ENCODE measurements at places on chromosomes 5 and 9.

DNA sequence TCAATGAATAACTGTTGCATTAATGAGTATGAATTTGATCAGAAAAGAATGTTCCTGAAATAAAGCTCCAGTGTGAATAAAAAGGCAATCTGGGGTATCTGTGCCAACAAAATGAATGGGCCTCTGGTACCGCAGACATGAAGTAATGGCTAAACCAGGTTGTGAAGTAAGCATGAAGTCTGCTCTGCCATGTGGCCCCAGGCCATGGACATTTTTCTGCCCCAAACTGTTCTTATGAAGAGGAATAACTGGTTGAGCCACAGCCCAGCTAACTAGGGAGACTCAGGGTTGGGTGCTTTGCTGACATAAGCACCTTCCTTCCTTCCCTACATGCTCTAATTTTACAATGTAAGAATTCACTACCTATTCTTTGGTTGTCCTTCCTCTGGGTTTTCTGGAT lies 147.4 kb upstream of the LRRTM2 start:
- DNase-seq, result no peak

DNA sequence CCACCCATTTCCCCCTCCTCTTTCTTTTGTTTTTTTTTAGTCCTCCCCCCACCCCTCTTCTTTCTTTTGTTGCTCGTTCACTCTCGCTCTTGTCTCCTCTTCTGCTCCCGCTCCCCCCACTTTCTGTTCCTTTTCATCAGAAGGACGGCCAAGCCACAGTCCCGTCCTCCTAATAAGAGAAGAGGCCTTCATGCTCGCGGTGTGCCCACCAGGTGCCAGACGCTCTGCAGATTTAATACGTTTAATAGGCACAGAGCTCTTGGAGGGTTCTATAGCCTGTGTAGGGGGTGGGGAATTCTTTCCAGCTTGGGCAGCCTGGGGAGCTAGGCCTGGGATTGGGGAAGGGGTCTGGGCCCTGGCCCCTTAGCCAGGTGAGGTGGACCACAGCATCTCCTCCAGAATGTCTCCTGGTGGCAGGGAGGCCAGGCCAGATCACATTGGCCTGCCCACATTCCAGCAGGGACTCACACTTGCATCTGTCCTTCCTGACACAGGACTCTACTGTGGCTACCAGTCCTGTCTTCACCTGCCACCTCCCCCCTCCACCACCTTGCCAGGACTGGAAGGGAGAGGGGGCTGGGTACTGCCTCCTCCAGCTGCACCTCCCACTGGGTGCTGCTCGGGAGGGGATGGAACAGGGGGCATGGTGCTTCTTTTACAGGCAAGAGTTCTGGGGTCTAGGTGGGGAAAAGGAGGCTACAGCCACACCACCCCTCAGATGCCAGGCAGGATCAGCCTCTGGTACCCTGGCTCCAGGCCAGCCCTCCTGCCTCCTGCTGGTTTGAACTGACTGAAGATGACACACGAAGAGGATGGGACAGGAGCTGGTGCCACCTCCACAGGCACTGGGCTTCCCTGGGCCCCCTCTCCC lies 6.1 kb upstream of the BARX1 start:
- DNase-seq, result no peak

DNA sequence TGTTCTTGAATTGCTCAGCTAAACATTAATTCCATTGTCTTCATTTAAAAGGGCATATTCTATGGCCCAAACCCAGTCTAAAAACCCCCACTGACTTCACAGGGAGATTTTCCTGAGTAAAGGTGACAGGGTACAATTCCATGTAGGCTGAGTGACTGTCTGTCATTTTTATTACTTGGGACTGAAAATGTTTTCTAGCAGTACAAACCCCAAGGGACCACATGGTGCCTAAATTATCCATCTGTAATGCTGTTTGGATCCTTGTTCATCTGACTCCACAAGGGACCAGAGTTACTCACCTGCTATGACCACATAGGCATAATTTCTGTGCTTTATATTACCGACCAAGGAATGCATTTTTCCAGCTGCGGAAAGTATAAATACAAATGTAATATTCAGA lies 349.1 kb downstream of the ZNF608 start:
- DNase-seq, result no peak

DNA sequence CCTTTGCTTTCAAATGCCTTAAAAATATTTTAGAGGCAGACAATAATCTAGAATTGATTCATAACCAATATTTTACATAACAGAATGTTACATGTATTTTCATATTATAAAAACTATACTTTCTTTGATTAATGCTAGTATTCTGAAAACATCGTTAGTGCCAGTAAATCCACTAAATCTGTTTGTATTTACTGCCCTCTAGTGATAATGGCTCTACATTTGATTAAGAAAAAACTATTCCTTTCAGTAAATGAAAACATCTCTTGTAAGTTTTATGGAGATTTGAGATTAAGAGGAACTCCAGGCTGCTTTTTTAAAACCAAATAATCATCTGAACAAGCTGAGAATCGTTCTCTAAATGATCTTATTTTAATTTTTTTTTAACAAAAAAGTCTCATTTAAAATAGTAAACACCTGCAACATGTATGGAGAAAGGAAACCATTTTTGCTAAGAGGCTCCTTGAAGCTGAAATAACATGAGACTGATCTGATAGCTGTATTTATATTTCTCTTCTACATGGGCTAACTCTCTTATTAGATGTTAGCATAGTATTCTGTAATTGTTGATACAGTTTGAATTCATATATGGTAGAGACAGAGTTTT lies 424.7 kb downstream of the RAB3C start:
- DNase-seq, result no peak

DNA sequence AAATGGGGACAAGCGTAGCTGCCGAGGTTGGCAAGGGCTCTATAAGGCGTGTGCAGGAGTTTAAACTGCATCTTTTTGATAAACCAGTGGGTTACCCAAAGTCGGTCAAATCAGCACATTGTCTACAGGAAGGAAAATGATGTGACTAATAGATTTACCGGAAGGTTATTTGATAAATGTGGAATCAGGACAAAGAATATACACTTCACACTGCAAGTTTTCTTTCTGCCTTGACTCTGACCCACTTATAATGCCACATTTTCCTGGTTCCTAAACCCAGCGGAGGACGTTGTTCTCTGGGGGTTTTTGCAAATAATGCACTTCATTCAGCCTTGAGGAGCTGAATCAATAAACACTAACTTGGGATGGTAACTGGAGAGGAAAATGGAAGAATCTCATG lies 76.8 kb downstream of the TTLL11 start:
- DNase-seq, result no peak

GRCh38 chr9:87193925-87194868 lies 246.9 kb upstream of the GAS1 start:
- no peak for DNase-seq

GRCh38 chr5:134550271-134551214 lies 25.1 kb downstream of the JADE2 start:
- no peak for DNase-seq

DNA sequence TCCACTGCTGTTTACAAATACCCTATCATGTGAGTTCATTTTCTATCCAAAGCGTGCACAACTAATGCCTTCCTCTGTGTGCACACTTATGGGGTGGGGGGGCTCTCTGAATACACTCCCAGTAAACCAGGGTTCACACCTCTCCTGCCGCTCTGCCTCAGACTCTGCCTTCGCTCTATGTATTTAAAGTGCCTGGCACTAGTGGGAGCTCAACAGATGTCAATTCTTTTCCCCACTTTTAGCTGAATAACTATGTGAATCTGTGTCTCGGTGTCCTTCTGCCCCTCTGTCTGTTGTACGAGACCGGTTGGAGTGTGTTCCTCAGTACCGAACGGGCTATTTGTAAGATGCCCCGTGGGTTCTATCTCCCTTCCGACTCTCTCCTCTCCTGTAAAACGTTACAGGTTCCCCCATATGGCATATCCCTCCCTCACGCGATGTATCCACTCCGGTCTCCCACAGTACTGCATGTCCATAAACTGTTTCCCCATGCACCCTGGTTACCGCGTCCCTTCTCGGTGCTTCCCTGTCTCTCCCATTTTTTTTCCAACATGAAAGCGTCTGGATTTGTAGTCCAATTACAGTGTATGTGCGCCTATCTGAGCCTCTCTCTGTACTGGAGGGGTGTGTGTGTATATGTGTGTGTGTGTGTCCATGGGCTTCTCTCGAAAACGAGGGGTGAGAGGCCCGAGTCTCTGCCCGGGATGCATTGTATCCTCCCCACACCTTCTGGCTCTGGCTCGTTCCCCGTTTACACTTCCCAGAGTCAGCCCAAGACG lies 1.6 kb downstream of the ELL2 start:
- no peak for DNase-seq

DNA sequence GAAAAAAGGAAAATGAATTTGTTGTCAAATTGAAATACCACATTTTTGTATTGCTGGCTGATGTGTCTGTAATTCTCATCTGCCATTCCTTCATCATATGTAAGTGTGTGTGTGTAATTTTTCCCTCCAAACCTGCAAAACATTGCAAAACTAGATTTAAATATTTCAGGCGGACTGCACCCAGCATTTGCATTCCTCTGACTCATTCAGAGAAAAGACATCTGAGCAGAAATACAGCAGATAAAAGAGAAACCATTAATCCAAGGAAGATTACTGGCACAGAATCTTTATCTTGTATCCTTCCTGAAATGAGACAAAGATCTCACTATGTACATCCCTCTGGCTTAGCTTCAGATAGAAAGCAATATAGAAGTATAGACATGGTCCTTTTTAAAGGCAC lies 275.3 kb downstream of the TMEM38B start:
- DNase-seq, result no peak

DNA sequence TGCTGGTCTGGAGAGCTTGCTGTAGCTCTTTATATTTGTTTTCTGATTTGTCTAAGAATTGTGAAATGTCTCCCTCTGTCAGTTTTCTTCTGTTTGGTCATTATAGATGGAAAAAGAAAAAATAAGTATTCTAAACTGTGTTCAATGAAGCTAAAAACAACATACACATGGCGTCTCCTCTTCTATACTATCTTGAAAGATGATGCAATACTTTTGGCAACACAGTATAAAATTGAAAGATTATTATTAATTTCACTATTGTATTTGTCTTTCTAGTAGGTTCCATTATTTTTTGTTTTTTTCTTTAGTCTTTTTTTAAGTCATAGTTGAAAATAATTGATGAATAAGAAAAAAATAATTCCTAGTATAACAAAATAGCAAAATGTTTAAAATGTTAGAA lies 22.5 kb downstream of the CCDC192 start:
- no peak for DNase-seq

DNA sequence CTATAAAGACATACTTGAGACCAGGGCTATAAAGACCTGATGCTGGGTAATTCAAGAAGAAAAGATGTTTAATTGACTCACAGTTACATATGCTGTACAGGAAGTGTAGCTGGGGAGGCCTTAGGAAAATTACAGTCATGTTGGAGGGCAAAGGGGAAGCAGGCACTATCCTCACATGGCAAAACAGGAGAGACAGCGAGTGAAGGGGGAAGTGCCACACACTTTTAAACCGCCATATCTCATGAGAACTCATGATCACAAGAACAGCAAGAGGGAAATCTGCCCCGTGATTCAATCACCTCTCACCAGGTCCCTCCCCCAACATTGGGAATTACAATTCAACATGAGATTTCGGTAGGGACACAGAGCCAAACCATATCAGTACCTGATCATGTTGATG lies 89.9 kb upstream of the ADAMTSL1 start:
- DNase-seq, result no peak

DNA sequence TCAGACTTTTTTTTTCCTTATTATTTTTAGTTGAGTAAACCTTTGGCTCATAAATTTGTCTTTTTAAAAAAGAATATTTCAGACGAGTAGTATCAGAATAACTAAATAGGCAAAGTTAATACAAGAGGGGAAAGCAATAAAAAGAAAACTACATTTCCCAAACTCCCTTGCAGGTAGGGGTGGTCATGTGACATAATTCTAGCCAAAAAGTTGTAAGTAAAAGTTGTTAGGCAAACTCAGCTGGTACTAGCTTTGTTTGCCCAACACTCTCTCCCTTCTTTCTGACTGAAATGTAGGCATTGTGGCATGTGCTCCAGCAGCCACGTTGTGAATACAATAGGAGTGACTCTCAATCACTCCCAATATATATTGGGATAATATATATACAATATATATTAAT lies 20.9 kb downstream of the GIN1 start:
- DNase-seq, result no peak

GRCh38 chr9:121738968-121739367 lies 87.5 kb downstream of the DAB2IP start:
- DNase-seq, result no peak

DNA sequence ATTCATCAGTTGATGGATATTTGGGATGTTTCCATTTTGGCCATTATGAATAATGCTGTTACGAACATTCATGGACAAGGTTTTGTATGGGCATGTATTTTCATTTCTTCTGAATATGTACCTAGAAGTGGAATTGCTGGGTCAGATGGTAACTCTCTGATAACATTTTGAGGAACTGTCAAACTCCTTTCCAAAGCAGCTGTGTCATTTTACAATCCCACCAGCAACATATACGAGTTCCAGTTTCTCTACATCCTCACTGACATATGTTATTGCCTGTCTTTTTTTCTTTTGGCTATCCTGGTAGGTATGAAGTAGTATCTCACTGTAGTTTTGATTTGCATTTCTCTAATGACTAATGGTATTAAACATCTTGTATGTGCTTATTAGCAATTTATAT lies 86.7 kb downstream of the PRKACG start:
- DNase-seq, result no peak

DNA sequence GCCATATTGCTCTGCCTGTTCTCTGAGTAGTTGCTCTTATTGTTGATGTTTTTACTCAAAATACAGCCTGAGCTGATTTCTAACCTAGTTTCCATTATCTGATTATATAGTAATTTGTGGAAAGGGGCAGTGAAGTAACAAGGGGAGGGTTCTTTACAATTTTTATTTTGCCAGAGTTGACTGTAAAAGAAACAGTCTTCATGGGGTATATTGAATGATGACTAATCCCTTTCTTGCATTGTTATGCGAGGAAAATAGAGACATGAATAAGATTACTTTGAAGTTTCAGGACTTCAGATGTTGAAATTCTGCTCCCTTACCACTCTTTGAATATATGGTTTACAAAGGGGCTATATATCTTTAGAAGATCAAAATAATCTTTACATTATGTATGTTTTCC lies 9.1 kb upstream of the LRRC70 start:
- DNase-seq, result no peak

- no peak for DNase-seq
These were observed 93.2 kb downstream of the MYO10 start for GRCh38 chr5:16842896-16843295.

DNA sequence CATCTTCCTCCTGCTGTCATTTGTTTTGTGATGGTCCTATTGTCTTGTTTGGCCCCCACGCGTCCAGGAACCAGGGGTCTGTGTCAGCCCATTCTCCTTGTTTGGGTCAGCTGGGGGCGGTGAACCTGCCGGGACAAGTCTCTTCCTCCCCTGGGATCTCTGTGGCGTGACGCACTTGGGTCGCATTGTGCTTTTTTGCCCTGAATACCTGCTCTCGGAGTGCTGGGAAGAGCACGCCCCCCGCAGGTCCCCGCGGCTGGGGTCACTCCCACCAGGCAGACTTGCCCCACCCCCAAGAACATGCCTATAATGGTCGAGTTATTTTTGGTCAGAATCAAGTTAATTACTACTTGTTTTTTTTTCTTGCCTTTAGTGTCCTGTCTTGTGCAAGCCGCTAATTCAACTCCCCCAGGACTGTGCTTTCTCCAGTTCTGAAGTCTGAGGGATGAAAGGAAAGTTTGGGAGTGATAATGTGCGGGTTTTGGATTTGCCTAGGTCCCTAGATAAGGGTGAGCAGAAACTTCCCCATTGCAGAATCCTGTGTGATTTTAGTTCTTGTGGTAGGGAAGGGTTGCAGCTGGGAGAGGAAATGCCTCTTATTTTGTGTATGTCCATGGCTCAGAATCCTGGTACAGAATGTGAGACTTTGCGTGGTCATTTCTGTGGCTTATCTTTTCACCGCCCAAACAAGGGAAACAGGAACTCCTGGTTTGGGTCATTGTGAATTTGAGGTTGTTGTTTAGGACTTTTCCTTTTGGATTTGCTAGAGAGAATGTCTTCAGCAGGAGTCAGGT lies 789 bp downstream of the ACER2 start:
- no peak for DNase-seq

Data from stimulated activated CD4-positive, alpha-beta T cell treated with anti-CD3 and anti-CD28 coated beads, TNF-alpha, amount 100 ng/mL, for 1 hour (primary cell).